Fibroblast of the aortic adventitia (primary cell): ENCODE measurements at places on chromosomes 12 and 14.

- no peak for DNase-seq
Measured at GRCh38 chr14:79363291-79363690, 848.0 kb downstream of the DIO2 start.

GRCh38 chr14:103552011-103552845 lies 10.2 kb downstream of the BAG5 start:
- DNase-seq = peak; percentile 80

DNA sequence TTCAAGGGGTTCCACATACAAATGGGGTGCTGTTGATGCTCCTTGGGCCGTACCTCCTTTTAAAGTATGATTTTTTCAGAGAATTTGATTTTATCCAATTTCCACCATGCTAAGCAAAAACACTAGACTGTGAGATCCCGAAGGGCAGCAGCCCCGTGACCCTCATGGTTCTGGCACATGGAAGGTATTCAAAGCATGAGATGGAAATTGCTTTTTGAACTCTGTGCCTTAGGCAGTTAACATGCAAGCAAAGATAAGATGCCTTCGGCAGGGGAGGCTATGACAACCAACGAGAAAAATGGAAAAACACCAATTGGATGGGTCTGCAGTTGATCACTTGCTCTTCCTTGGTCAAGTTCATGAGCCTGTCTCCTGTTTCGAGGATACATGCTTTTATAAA lies 120.8 kb upstream of the DIO3 start:
- DNase-seq = no peak

- DNase-seq = no peak
Measured at GRCh38 chr12:106632797-106633450, 50.1 kb downstream of the RFX4 start.

DNA sequence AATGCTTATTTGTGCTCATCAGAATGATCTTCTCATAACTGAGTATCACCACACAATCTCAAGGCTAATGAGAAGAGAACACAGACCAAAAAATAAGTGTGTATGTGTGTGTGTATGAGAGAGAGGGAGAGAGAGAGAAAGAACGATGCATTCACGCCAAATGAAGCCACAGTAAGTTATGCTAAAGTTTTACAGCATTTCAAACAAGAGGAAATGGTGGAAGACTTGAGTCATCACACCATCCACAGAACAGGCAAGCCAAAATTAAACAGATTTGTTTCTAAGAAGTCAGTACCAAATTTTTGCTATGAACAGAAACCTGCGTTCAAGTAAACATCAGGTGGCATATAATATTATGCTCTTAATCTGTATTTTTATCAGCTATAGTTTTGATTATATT lies 141.2 kb downstream of the MED13L start:
- peak; percentile 57 for DNase-seq
